ENCODE measurements at places on chromosomes 7 and 10.

GRCh38 chr7:146331369-146331768 is 214.8 kb downstream of the CNTNAP2 start:
- no peak for DNase-seq

- DNase-seq: no peak
Observed at GRCh38 chr10:124701435-124701834, 42.7 kb downstream of the FAM53B start.

- peak; percentile 42 for DNase-seq
Observed at GRCh38 chr10:48519481-48520183, 85.2 kb downstream of the ARHGAP22 start.

DNA sequence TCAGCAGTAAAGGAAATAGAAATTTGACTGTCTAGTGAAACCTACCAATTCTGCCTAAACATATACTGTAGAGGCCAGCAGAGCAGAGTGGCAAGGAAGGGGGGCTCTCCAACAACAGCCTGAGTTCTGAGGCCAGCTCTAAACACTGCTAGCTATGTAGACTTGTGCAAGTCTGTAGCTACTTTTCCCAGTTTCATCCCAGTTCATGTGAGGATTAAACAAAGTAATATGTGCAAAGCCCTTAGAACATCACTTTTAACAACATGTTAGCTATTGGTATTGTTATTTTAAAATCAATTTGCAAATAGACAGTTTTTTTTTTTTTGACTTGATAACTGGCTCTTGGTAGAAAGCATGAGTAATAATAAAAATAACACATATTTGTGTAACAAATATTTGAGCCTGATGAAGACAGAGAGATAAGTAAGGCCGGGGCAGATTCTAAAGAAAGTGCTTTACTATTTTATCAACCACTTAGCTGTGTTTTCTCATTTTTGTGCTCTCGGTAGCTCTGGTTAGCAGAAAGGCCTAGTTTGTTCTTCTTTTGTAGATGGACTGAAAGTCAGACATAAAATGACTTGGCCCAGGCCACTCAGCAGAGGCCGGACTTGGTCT is 9.3 kb downstream of the CHST12 start:
- DNase-seq: no peak

DNA sequence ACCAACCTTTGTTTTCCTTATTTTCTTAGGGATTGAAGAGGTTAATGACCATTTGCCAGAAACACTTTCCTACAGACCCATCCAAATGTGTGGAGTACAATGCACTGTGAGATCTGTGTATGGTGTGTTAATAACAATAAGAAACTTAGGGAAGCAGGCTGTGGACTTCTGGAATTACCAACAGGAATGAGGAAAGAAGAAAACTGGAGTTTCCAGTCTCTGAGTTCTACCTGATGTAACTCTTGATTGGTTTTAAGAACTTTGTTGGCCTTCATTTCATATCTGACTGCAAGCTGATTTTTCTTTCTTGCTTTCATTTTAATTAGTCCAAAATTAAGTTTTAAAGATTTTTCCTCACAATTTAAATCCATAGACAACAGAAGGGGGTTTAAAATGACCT is 43.5 kb downstream of the PRPF18 start:
- DNase-seq: no peak

DNA sequence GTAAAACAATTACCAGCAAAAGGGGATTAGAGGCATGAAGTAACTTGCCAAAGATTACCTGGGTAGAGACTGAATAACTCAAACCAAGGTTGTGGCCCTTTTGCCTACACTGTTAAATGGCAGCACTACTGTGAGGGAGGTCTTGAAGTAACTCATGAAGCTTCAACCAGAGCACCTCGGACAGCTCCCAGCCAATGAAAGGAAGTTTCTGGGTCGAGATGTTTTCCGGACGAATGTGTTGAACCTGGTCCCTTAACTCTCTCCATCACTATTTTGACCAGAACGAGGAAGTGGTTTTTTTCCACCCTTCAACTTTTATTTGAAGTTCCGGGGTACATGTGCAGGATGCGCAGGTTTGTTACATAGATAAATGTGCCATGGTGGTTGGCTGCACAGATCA is 133.6 kb upstream of the PRKCQ start:
- DNase-seq: no peak

- DNase-seq: no peak
Observed at GRCh38 chr7:140726281-140726680, 29.8 kb downstream of the NDUFB2 start.

DNA sequence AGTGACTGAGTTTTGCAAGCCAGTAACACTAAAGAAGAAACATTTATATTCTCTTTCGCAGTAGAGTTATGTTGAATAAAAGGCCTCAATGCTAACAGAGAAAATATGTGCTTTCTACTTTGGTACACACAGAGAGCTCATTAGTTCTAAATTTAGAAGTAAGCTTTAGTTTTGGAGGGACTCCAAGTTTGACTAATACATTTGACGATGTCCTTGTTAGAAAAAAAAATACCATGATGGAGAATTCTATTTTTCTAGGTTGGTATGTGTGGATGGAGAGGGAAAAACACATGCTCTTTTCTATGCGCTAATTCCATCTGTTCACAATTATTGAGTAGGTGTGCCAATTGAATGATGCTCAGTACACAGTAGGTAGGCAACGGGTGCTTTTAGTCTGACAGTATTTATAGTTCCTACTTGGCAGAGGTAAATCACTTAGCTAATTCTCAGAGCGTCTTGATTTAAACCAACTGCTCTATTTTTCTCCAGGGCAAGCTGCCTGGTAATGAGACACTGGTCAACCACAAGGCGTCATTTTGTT is 327.2 kb upstream of the AKR1E2 start:
- DNase-seq: no peak

GRCh38 chr7:132255898-132256297 is 320.4 kb downstream of the PLXNA4 start:
- peak; percentile 42 for DNase-seq

GRCh38 chr7:14697684-14698083 is 204.9 kb downstream of the DGKB start:
- no peak for DNase-seq

DNA sequence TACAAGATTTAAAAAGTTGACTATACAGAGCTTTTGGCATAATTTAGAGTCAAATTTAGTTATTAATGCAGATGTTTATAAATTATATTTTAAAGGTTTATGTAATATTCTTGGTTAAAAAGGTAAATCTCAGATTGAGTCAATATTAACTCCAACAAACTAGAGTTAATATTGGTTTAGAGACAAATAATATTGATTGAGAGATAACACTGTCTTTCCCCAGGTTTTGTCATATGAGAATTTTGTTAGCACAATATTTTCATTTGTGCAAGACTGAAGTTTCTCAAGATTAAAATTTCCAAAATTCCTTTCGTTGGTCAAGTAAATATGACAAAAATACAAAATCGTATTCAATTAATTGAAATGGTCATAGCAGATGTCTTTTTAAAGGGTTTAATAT is 12.9 kb upstream of the AKR1D1 start:
- no peak for DNase-seq

DNA sequence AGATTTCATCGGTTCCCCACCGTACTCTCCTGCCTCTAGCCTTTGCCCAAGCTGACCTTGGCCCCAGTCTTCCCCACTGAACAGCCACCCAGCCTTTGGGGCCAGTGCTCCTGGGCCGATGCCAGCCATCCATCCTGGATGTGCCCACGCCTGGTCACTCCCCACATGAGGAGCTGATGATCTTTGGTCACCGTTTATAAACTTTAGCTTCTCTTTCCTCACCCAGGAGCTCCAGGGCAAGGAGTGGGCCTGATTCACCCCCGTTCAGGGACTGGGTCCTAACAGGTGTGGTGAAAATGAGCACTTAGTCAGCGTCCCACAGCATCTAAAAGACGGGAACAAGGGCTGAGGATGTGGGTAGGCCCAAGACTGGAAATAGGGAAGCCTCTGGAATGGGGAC is 22.9 kb downstream of the GTF2IRD1 start:
- DNase-seq: no peak

GRCh38 chr10:24917979-24918378 is 34.4 kb downstream of the PRTFDC1 start:
- DNase-seq: no peak

- no peak for DNase-seq
Observed at GRCh38 chr7:147869456-147869855, 721.1 kb upstream of the C7orf33 start.

DNA sequence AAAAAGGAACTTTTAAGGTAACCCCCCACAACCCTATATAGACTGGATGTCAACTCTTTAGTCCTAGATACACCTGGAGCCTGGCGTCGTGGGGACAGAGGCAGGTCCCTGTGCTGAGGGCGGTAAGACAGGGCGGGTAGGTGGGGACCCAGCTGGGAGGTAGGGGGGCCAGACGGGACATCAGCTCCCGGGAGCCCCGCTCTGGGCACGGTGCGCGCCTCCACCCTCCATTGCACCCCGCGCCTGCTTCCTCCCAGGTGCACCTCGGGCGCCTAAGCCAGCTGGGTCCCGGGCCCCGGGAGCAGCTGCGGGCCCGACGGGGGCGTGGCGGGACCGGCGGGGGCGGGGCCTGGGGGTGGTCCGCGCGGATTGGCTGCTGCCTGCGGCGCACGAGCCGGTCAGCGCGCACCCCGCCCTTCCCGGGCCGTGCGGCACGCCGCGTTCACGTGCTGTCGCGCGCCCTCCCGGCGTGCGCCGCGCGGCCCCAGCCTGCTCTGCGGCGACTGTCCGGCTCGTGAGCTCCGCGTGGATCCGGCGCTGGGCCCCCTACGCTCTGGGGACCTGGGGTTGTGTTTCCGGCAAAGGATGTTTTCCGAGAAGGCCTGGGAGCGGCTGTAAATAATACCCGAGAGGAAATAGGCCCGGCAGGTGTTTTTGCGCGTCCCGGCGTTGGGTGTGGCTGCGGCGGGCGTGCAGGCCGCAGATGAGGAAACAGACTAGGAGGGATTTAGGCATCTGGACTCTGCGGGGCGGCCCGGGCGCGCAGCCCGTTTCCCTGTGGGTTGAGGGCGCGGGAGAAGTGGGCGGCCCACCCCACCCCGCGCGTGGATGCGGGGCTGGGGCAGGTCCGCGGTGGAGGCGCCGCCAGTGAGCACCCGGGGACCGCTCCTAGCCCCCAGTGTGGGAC is 39.1 kb upstream of the PFKFB3 start:
- peak; percentile 67 for DNase-seq

- no peak for DNase-seq
Observed at GRCh38 chr10:101893510-101894120, 50.0 kb upstream of the KCNIP2 start.

GRCh38 chr7:83925860-83926259 is 268.7 kb downstream of the SEMA3A start:
- DNase-seq: no peak

DNA sequence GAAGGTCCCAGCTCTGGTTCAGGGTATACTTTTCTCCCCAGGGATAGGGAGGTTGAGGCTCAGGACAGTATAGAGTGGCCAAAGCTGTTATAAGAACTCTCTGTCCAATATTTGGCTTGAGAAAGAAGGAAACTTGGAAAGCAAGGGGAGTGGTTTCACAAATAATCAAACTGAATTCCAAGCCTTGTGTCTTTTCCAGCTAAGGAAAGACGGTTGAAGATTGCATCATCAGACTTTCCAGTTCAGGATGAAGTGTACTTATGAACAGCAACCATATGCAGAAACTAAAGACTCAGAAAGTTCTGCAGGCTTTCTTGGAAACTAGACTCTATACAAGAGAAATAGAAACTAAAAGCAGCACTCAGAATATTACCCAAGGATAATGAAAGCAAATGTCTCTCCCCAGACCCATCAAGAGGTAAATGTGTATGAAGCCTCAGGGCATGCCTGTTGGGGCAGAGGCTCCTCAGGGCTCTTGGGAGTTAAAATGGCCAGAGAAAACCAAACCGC is 46.4 kb downstream of the RAMP3 start:
- DNase-seq: no peak

DNA sequence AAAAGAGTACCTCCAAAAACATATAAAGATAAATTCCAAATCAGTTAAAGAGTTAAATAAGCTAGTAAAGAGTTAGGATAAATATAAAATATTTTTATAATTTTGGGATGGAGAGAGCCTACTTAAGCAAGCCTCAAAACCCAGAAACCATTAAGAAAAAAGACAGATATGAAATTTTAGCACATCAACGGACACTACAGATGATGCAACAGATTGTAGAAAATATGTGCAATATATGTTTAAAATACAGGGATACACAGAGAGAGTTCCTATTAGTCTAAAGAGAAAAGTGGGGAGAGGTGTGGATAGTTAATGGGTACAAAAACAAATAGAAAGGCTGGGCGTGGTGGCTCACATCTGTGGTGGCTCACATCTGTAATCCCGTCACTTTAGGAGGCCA is 23.6 kb upstream of the USP54 start:
- DNase-seq: no peak

- no peak for DNase-seq
Observed at GRCh38 chr10:23088609-23089008, 6.8 kb upstream of the MSRB2 start.

- DNase-seq: no peak
Observed at GRCh38 chr7:101950450-101951119, 133.2 kb downstream of the CUX1 start.

DNA sequence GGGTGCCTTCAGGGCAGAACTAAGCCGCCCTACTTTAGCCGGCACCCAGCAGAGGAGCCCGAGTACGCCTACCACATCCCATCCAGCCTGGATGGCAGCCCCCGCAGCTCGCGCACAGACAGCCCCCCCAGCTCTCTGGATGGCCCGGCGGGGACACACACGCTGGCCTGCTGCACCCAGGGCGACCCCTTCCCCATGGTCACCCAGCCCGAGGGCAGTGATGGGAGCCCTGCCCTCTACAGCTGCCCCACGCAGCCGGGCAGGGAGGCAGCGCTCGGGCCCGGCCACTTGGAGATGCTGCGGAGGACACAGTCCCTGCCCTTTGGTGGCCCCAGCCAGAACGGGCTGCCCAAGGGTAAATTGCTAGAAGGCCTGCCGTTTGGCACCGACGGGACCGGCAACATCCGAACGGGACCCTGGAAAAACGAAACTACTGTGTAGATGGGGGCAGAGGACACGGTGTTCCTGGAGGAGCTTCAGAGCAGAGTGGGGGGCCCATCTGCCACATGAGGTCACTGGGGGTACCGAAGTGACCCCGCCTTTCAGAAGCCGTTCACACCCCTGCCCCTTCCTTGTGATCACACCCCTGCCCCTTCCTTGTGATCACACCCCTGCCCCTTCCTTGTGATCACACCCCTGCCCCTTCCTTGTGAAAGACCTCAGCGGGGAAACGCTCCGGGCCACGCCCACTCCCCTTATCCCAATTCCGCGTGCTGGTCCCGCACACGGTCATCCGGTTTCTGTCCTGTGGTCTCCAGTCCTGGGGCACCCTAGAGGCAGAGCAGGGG is 30.8 kb upstream of the KNDC1 start:
- no peak for DNase-seq

DNA sequence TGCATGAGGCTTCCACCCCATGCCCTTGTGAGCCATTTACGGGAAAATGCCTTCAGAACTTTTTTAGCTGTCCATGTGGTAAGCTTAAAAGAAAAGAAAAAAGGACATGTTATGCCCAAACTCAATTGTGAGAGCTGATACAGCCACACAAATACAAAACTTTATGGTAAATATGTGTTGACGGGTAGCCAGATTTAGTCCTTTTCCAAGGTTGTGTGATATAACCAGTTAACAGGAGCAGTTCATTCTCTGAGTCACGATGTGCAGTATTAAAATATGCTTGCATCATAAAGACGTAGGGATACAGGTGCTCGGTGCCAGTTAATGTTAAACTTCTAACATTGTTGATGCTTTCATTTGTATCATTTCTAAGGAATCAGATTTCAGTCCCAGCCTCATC is 350.4 kb downstream of the DNAJB6 start:
- no peak for DNase-seq
